NCI-H2107 (cell line): ENCODE measurements at places on chromosomes 1 and 21.

DNA sequence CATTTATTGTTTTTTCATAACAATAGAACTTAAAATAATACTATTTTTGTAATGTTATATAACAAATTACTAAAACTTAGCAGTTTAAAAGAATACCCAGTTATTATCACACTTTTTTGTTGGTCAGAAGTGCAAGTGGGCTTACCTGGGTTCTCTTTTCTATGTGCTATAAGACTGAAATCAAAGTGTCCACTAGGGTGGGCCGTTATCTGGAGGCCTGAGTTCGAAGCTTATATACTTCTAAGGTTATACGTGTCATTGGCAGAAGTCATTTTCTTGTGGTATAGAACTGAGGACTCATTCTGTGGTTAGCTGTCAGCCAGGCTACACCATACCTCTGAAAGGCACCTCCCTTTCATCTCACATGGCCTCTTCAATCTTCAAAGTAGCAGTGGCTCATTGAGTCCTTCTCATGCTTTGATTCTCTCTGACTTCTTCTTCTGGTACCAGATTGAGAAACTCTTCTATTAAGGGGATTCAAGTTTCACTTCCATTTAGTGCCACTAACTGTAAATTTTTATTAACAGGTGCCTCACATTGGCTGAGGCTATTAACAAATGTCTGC, 414.3 kb downstream of the AMY1C start:
- no peak for DNase-seq

GRCh38 chr1:155166471-155167165, 6.5 kb downstream of the KRTCAP2 start:
- no peak for DNase-seq

- no peak for DNase-seq
Observed at GRCh38 chr1:206797534-206798383, 25.5 kb upstream of the IL10 start.

GRCh38 chr21:25859235-25859929, 124.6 kb downstream of the GABPA start:
- no peak for DNase-seq

GRCh38 chr1:109241344-109241743, 8.0 kb upstream of the CELSR2 start:
- no peak for DNase-seq

GRCh38 chr1:9426291-9426711, 113.0 kb upstream of the SLC25A33 start:
- no peak for DNase-seq

- no peak for DNase-seq
Observed at GRCh38 chr1:28173151-28173979, 3.1 kb downstream of the PTAFR start.

DNA sequence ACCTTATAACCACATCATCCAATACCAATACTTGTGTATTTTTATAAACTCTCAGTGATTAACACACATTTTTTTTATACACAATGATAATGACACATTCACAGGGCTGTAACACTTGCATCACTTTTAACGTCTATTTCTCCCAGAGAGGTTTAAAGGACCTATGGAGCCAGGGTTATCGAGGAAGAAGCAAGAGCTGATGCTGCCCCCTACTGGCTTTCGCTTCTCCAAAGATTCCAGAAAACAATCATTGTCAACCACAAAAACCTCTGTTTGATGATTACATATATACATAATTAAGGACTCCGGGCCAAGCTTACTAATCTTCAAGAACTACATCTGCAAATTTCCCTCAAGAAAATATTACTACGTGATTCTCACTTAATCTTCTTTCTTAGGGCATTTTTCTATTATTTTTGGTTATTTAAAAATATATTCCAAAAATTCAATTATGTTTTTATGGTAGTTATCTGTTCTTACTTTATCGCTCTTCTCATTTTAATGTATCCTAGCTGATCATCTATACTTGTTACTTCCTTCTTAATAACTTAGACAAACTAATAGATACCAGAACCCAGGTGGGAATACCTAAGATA, 214.5 kb downstream of the VAV3 start:
- DNase-seq: peak; percentile 46

GRCh38 chr21:26934383-26934782, 32.5 kb downstream of the ADAMTS5 start:
- no peak for DNase-seq

DNA sequence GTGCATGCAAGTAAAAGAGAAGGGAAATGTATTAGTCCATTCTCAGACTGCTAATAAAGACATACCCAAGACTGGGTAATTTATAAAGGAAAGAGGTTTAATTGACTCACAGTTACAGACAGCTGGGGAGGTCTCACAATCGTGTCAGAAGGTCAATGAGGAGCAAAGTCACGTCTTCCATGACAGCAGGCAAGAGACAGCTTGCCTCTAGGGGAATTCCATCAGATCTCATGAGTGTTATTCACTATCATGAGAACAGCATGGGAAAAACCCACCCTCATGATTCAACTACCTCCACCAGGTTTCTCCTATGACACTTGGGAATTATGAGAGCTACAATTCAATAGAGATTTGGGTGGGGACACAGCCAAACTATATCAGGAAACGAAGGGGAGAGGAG, 8.1 kb downstream of the KRTAP21-3 start:
- DNase-seq: no peak

DNA sequence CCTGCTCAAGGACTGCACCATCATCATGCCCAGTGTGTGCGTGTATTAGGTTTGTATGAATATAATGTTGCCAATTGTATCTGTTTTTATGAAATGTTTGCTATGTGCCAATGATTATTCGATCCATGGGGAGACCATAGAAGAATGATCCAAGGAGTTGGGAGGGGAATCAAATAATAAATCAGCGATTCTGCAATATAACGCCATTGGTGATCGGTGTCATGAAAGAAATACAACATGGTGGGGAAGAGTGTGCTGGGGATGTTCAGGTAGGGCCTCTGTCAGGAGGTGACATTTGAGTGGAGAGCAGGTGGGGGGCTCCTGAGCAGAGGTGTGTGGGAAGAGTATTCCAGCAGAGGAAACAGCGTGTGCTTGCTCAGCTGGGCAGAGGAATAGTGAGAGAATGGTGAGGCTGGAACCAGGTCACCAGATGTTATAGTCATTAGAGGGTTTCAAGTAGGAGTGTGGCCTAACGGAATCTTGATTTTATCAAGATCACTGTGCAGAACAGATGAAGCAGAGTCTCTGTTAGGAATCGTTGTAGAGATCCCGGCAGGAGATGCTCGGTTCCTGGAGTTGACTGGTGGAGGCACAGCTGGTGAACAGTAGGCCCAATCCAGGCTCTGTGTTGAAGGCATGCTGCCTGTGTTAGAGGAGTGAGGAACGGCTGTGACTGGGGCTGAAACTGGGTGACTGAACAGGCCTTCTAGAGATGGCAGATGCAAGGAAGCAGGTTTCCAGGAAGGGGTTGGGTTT, 2.9 kb upstream of the ZNF496 start:
- DNase-seq: no peak

GRCh38 chr1:110633646-110634030, 27.5 kb upstream of the KCNA2 start:
- DNase-seq: no peak

DNA sequence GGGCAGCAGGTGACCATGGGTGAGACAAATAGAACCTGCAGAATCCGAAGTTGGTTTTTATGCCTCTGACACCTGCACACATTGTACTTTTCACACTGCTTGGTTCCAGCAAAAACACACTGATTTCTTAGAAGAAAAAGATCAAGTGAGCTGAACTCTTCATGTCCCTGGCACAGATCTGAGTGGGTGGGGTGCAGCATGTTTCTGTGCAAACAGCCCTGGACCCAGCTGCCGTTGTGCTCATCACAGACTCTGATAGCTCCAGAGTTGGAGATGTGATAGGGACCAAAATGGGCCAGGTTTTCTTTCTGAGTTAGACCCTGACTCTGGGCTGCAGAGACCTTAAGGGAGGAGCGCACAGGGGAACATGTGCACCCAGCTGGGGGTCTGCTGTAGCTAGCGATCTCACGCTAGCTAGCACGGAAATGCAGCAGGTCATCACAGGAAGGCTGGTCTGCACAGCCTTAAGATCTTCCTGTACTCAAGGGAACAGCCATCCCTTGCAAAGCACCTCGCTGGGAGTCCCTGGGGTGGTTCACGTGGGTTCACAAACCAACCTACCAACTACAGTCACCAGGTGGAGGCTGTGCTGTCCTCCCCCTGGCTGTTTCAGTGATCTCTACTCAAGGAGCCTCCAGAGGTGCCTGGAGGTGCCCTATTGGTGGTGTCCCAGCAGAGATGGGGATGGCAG, 291.1 kb downstream of the PTPRU start:
- DNase-seq: no peak

DNA sequence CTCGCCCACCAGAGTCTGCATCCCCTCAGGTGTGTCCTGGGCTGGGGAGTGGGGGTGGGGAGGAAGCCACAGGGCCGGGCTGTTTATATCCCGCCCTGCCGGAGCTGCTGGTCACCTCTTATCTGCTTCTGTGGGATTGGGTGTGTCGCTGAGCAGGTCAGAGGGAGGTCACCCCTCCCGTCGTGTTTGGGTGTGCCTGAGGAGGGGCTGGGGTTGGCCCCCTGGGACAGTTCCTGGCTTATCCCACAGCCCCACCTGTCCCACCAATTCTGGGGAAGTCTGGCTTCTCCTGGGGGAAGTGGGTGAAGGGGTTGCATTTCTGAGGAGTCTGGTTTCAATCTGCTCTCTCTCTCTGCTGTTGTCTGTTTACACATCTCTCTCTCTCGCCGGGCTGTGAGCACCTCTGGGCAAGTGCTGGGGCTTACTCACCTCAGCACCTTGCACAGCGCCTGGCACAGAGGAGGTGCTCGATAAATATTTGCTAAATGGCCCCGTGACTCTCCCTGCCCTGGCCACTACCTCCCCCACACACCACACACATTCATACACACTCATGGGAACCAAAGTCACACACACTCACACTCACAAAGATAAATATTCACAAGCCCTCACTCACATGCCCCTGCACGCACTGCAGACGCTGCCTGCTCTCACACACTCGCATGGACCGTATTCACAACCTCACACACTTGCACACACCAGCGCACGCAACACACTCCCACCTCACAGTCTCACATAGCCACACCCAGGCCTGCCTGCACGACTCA, 8.3 kb downstream of the ELF3 start:
- peak; percentile 59 for DNase-seq

DNA sequence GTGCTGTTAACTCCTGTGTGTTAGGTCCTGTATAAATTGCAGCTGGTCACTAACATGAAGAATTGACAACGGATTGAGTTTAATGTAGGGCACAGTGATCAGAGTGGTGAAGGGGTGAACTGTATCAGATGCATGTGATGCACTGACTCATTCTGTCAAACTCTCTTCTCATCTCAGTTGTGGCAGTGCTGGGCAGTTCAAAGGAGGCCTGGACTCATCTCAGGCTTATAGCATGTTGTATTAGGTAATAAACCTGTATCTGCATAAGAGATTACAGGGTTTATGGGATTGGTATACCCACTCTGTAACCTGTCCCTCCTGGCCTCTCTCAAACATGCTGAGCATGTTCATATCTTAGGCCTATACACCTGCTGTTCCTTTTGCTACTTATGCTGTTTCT, 12.4 kb upstream of the GBP3 start:
- no peak for DNase-seq

DNA sequence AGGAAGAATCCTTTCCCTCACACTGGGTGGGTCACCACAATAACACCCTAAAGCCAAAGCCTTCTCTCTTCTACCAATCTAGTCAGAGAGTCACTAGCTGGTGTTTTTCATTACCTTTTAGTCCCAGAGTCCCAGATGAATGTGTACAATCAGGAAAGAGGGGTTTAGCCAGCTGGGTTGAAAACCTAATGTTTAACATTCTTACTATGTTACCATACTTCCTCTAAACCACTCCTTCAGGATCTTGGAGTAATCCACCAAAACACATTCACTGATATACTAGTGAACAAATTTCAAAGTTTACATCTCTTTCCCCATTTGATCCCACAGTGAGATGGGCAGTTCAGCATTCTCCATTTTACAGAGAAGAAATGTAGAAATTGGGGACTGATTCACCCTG, 9.7 kb downstream of the LPAR3 start:
- no peak for DNase-seq

GRCh38 chr1:187509091-187509490, 680.3 kb downstream of the PLA2G4A start:
- DNase-seq: no peak

DNA sequence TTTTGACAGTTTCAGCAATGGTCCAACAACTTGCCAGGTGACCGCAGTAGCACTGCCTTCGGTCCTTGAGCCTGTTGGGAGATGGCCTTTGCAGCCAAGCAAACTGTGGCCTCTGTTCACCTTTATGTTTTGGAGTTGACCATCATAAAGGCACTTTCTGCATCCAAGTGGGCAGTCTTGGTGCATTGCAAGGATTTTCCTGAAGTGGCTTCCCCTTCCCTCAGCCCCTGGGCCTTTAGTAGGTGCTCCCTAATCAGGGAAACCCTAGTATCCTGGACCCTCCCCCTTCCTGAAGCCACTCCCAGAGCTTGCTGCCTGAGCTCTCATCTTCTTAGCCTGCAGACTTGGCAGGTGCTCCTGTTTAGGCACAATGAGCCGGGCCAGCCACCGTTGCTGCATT, 140.2 kb downstream of the TRABD2B start:
- DNase-seq: no peak

DNA sequence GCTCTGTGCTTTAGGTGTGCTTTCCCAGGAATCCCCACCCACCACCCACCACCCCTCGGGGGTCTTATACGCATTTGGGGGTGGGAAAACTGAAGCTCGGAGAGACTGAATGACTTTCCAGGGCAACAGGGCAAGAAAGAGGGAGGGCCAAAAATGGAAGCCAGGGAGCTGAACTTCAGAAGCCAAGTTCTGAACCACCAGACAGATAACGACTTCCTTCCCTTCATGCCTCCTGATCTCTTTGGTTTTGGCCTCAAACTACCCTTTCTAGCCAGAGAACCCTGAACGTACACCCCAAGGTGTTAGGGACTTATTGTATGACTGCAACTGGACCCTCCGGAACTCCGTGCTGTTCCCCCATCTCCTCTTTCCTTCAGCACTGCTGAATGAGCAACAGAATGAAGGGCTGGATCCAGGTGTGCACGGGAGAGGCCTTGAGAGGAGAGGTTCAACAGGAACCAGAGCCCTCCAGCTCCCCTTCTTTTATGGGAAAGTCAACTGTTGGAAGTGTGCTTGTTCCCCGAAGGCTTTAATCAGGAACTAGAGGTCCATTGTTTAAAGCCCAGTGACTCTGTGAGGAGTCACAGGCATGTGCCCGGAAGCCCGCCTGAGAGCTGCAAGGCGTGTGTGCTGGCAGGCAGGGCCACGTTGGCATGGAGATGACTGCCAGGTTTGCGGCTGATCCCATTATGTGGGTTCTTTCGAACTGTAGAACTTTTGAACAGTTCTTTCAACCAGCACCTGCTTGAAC, 3.1 kb downstream of the BACE2 start:
- DNase-seq: no peak

- DNase-seq: no peak
Observed at GRCh38 chr1:44505210-44505993, 100.3 kb downstream of the RNF220 start.

GRCh38 chr1:236159704-236160539, 17.6 kb downstream of the GPR137B start:
- no peak for DNase-seq

GRCh38 chr21:25578056-25578961, 29.0 kb downstream of the MRPL39 start:
- no peak for DNase-seq

GRCh38 chr1:155008015-155008941, 5.7 kb downstream of the ZBTB7B start:
- DNase-seq: no peak

GRCh38 chr1:63739452-63739851, 34.4 kb upstream of the ROR1 start:
- no peak for DNase-seq
